ENCODE measurements at places on chromosomes 12 and 14.

- no peak for DNase-seq
Measured at GRCh38 chr12:111850526-111850925, 8.5 kb downstream of the MAPKAPK5 start.

- no peak for DNase-seq
Measured at GRCh38 chr14:36582011-36582873, at the start of gene NKX2-8. TSS of gene NKX2-8 (minus strand) at chr14:36582614. CDS start at chr14:36582389, 225 bp downstream.

- DNase-seq, result no peak
Measured at GRCh38 chr12:127162307-127162706, 1104.7 kb upstream of the TMEM132C start.

- DNase-seq, result no peak
Measured at GRCh38 chr14:105049753-105050550, 15.3 kb downstream of the GPR132 start.

DNA sequence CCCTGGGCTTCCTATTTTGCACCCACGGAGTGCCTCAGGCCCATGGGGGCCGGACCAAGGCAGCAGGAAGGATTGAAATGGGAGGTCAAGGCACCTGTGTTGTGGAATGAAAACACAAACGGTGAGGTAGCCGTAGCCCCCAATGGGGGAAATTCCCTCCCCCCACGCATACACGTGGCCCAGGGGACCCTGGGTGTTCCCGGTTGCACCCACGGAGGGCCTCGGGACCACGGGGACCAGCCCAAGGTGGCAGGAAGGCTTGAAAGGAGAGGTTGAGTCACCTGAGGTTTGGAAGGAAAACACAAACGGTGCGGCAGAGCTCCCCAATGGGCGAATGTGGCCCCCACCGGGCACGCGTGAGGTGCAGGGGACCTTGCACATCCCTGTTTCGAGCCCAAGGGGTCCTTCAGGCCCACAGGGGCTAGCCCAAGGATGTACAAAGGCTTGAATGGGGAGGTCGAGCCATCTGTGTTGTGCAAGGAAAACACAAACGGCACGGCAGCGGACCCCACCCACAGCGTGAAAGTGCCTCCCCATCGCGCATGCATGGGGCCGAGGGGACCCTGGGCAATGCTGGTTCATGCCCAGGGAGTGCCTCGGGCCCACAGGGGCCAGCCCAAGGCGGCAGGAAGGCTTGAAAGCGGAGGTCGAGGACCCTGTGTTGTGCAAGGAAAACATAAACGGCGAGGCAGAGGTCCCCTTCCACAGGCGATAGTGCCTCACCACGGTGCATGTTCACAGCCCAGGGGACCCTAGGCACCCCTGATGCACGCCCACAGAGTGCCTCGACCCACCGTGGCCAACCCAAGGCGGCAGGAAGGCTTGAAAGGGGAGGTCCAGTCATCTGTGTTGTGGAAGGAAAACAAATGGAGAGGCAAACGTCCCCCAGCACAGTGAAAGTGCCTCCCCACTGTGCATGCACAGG lies 376.7 kb downstream of the ALG10 start:
- no peak for DNase-seq

GRCh38 chr12:42119085-42119633 lies 25.5 kb downstream of the GXYLT1 start:
- no peak for DNase-seq

GRCh38 chr12:27635349-27635972 lies 60.8 kb upstream of the REP15 start:
- peak; percentile 52 for DNase-seq

DNA sequence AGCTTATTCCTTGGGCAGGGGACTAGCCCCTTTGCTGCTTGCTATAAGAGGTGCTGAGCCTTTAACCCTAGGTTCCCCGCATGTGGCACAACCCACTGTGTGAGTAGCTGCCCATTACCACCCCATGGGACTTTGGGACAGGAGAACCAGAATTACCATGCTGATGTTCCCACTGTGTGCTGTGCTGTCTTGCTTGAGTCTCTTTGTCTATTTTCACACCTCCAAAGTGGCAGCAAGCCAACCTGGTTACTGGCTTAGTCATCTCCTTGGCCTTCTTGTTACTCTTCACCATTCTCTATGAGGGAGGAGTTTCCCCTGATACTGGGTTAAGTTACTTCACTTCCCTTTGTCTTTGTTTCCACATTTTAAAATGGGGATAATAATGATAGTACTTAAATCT lies 73.4 kb upstream of the ETV6 start:
- no peak for DNase-seq

DNA sequence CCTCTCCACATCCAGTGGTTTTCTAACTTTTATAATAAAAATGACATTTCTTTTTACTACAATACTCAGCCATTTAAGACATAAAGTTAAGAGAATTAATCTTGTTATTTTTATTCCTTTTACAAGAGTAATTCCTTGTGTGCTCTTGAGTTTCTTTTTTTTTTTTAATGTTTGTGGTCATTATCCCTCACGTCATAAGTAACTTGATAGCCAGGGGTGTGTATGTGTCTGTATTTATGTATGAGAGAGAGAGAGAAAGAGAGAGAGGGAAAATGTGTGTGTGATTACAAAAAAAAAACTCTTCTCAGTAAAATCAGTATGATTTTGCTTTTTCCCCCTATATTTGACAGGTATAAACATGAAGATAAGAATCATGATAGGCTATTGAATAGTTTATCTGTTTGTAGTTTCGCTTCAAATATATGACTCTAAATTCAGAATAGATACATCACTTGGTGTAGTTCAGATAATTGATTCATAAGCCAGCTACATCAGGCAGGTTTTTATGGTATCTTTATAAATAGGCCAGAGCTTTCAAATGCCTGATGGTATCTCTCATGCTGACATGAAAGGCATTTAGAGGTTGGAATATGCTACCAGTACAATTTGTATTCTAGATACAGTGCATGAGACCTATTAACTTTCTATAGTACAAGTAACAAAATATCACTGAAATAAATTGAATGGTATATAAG lies 34.9 kb downstream of the RERGL start:
- DNase-seq, result no peak

GRCh38 chr12:1932264-1932777 lies 13.9 kb upstream of the CACNA2D4 start:
- DNase-seq, result peak; percentile 3

- peak; percentile 51 for DNase-seq
Measured at GRCh38 chr14:58151133-58152013, 640 bp downstream of the ARMH4 start.

- DNase-seq, result no peak
Measured at GRCh38 chr12:131619736-131620506, 91.0 kb upstream of the SFSWAP start.

GRCh38 chr12:8629486-8630033 lies 16.9 kb upstream of the AICDA start:
- no peak for DNase-seq

DNA sequence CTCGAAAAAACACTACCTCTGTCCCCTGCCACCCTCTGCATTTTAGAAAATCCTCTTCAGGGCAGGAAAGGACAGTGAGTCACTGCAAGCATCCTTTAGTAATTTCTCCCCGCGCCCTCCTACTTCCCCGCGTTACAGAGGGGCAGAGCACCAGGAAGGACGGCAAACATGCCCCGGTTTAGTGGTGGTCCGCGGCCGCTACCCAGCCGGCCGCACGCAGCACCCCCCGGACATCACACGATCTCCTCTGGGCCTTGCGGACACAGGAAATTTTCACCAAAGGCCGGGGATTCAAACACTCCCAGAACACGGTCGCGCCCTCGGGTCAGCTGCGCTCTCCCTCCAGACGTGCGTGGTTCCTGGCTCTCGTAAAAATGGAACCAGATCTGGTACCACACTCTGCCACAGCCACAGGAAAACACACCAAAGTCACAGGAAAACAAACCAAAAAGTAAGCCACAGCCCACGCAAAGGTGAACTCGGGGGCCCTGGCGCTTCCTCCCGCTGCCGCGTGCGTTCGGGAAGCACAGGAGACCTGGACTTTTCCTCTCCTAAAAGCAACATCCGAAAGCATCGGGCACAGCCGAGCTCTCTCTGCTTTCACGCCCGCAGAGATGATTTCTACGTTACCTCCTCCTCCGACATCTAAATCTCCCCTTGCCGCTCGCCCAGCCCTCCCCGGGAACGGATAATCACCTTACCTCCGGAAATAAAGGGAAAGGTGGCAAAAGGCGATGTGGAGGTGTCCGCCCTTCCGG lies 839 bp downstream of the SLC38A1 start:
- no peak for DNase-seq

DNA sequence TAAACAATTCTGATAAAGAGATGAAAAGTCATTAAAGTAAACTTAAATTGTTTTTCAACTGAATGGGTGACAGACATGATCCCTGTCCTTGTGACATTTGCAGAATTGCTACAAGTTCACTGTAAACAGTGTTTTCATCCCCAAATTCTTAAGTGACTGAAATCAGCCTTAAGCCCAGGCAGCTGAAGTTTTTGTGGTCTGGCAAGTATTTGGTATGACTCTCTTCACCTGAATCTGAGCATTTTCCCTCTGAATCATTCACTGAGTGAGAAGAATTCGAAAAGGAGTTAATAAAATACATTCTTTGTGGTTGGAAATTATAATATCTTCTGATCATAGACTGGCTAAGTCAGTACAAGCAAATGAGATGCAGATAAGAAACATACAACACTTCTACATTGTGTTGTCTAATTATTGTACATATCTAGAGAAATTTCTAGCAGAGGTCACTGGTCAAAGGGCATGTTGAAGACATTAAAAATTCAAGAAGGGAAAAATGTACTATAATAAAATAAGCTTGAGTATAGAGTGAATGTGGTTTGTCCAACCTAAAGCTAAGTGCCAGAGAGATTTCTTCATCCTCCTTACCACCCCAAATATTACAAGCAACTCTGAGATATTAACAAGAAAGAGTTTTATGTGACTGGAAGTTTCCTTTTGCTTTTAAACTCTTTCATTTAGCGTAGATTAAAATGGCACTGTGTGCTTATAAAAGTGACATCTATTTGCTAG lies 177.8 kb upstream of the DIO2 start:
- no peak for DNase-seq

- no peak for DNase-seq
Measured at GRCh38 chr12:82873951-82874350, 187.2 kb downstream of the TMTC2 start.

GRCh38 chr12:50123203-50123602 lies 11.2 kb downstream of the COX14 start:
- DNase-seq, result no peak

DNA sequence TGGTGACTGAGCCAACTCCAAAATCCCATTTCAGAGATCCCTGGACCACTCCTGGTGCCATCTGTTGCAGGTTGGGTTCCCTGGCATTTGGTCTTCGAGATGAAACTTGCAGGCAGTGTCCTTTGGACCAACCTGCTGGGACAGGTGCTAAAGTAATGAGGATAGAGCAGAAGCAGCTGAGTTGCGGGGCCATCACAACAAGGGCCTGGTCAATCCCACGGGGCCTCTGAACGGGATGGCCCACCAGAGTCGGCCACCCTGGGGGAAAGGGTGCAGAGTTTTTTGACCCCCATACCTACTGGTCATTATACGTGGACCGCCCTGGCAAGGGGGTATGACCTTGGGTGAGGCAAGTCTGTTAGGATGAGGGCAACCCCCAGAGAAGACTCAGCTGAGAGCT lies 39.3 kb downstream of the DLK1 start:
- no peak for DNase-seq

DNA sequence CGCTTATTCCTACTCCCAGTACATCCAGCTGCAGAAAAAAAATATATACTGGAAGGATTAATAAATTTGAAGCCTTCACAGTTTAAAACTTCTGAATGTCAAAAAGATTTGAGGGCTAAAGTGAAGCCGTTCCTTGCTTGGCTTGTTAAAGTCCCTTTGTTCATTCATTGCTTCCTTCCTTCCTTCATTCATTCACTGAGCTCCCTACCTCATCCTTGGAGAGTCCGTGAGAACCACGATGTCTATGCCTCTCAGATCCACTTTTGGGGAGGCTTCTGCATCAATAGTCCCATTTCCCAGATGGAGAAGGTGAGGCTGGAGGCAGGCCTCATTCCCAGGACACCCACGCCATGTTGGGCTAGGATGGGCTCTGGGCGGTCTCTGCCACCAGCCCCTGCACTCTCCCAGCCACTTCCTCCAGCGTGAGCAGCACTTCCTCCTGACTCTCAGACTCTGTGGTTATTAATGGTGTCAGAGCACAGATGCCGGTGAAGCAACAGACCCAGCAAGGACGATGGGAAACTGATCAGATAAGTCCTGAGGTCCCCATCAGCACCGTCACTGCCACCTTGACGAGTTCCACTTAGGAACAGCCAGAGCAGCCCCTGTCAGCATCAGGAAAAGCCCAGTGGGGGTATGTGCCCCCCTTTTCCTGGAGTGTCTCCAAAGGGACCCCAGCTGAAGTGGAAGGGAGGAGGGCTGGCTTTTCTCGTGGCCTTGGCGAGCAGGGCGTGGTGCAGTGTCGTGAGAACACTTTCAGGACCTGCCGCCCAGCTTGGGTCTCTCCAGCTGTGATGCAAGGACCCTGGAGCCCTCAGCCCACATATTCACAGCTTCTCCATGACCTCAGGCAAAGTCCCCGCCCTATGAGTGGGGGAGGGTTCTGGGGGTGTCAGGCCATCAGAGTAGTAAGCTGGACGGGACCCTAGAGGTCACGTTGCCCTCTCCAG lies 21.2 kb downstream of the ASB2 start:
- no peak for DNase-seq

GRCh38 chr12:93638095-93638494 lies 39.1 kb upstream of the CRADD start:
- DNase-seq, result peak; percentile 32

GRCh38 chr14:90088176-90088575 lies 26.4 kb downstream of the KCNK13 start:
- no peak for DNase-seq

DNA sequence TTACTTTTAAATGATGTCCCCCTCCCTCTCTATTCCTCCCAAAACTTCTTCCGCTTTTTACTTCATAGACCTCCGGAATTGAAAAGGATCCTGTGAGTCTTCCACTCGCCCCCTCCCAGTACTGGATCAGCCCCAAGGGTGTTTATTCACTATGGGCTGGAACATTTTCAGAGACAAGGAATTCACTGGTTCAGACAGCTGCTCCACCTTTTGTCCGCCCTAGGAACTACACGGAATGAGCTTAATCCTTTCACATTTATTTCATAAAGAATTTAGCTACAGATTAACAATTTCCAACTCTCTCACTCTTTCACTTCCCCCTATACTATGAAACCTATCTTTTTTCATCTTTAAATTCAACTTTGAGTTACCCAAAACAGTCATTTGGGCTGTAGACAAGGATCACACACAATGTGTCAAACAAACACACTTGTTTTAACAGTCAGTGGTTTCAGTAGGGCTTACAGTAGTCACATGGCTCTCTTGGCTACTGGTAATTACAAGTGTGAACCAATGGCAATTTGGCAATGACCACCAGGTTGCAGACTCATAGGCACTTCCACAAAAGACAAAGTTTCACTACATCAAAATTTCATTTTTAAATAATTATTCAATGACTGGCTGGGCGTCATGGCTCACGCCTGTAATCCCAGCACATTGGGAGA lies 20.6 kb downstream of the CNIH1 start:
- peak; percentile 69 for DNase-seq

GRCh38 chr12:121009741-121010140 lies 6.5 kb downstream of the C12orf43 start:
- peak; percentile 26 for DNase-seq

All from HAP-1 (cell line).